SIG-M5 (cell line): ENCODE measurements at places on chromosomes 13 and 19.

GRCh38 chr19:23241419-23241818 lies 8.8 kb downstream of the ZNF724 start:
- DNase-seq, result no peak

GRCh38 chr13:101272886-101273285 lies 143.4 kb downstream of the NALCN start:
- DNase-seq, result no peak

DNA sequence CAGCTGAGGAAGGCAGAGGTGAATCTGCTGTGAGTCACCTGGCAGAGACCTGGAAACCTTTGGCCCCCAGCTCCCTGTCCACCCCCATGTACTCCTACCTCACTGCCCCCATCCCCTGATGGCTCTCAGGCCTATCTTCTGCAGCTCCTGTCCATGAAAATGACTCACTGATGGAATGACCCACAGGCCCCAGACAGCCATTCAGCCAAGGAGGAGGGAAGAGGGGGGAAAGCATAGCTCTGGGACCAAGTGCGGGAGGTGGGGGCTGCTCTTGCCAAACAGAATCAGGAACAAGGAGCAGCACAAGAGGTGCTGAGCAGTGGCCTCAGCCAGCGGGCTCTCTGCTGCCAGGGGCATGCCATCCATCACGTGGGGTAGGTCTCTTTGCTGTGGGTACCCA lies 111.4 kb upstream of the C1QTNF9B start:
- no peak for DNase-seq

DNA sequence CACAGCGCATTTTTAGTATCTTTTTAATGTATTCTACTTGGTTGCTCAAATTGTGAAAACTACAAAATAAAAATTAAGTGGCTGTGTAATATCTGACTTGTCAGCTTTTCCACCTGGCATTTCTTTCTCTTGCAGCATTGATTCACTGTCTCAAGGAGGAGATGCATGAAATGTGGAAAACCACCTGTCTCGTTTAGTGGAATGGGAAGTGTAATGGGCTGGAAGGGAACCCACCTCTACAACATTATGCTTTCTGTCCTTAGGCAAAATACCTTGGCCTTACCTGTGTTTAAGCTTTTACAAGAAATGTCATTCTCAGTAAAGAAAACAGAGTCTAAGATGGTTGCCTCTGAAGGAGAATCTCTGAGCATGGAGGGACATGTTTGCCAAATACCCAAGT lies 67.8 kb downstream of the FAM216B start:
- DNase-seq, result no peak
